ENCODE measurements at places on chromosomes 2 and 18.
A peak's percentile ranks its signal among the peaks of the same experiment; 100 is the strongest.

GRCh38 chr18:76875390-76876325 is 53.3 kb downstream of the ZNF236 start:
- DNase-seq = peak; percentile 33

GRCh38 chr18:44533071-44533470 is 147.6 kb upstream of the SETBP1 start:
- no peak for DNase-seq

DNA sequence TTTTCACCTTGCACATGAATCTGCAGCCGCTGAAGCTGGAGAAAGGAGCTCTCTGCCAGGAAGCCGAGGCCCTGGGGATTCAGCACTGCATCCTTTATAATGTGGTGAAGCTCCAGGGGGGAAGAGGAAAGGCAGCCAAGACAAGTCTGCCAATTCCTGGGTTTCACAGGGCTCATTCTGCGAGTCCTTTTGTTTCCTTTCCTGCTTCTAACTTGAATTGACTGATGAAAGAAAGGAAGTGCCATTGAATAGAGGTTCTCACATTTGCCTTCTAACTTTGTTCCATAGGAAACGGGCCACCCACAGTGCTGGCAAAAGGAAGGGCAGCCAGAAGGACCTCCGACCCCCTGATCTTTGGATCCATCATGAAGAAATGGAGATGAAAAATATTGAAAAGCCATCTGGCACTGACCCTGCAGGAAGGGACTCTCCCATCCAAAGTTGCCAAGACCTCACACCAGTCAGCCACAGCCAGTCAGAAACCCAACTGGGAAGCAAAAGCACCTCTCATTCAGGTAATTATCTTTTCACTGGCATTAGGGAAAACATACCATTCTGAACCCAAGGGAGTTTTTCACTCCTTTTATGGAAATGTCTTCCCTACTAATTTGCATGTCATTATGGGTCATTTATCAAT is 765.4 kb downstream of the MBD2 start:
- DNase-seq = no peak

DNA sequence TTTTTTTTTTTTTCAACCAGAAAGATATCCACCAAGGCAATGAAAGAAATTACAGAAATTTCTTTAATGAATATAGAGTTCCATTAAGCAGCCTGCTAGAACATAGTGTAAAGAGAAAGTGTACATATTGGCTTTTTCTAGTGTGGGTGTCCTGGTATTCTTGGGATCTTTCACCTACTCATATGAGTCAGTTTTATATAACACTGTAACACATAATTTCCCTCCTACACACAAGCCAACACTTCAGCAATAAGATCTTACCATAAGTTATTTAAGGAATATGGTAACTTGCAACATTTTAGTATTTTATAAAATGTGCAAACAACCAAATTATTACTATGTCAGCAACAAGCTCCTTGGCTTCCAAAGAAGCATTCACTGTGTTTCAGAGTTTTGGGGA is 59.9 kb downstream of the ZRANB3 start:
- DNase-seq = no peak

DNA sequence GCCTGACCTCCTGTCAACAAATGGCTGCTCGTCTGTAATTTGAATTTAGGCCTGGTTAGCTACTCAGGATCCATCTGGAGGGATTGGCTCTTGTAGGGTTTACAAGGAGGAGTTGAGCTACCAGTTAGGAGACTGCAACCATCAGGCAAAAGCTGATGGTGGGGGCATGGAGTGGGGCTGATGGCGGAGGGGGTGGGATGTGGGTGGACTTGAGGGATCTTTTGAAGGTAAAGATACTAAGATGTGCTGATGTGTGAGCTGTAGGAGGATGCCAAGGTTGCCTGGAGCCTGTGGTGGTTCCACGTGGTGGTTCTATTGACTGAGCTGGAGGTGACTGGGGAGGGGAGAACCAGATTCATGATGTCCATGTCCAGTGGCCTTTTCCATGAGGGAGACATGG is 240.7 kb downstream of the LPIN1 start:
- no peak for DNase-seq

DNA sequence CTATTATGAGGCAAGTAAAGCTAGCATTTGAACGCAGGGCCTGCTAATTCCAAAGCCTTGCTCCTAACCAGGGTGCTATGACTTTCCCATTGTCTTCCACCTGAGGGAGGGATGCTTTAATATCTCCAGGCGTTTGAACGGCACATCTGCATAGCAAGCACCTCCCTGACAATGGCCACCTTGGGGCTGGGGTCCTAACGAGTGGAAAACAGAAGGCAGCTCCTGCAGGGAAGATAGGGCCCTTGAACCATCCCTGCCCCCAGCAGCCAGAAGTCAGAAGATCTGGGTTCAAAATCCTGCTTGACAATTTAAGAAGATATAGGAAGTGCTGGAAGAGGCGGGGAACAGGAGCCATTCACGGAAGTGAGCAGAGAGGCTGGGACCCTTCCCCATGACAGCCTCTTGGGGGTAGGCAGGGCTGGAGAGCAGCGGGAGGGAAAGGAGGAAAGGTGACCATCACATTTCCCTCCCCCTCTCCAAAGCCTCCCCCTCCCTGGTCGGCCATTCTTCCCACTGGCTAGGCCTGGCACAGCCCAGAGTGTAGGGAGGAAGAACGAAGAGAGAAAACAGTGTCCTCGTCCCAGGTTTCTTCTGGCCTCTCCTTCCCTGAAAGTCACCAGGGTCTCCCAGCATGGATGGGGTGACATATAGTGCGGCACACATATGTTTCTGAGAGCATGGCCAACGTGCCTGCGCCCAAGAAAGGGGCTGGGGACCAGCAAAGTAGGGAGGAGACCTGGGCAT is 73.5 kb downstream of the EMX1 start:
- DNase-seq = no peak

- DNase-seq = no peak
Observed at GRCh38 chr2:20184067-20184938, 40.6 kb downstream of the SDC1 start.

DNA sequence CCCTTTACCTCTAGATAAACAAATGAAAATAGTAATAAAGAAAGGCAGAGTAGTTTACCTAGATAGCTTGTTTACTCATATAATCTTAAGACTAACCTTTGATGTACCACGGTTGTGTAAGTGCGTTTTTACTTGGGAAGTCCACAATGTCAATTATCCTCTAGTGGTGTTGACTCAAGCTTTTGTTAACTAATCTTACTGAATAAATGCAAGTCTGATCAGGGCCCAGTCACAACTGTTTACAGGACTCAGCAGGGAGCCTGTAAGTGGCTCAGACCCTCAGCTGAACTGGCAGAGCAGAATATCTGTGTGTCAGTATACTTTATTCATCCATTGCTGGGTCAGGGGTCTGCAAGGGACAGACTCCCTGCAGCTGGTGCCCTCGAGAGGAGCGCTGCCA is 98.1 kb upstream of the ACAA2 start:
- DNase-seq = no peak

Data from NCI-H460 (cell line).